ENCODE measurements at places on chromosomes 12 and 14. TPM values are rescaled to one million over a fixed set of nuclear protein-coding genes. Genes with fewer than 3 reads are reported as not detected.

LRIG3 gene
- total RNA-seq, result not detected

MGP gene
- total RNA-seq, result not detected

PARPBP gene
- total RNA-seq, result 23.5 TPM

MUCL1 gene
- total RNA-seq, result not detected

TAS2R13 gene
- 0.96 TPM for total RNA-seq

OLR1 gene
- total RNA-seq, result not detected

ALDH6A1 gene
- total RNA-seq, result 11.0 TPM

CIDEB gene
- total RNA-seq, result 18.1 TPM

LYZ gene
- total RNA-seq, result not detected

NRXN3 gene
- not detected for total RNA-seq

SLC2A14 gene
- not detected for total RNA-seq

RGS6 gene
- 2.0 TPM for total RNA-seq

SIX1 gene
- 0.39 TPM for total RNA-seq

RNASE7 gene
- total RNA-seq, result not detected

BRF1 gene
- 46.9 TPM for total RNA-seq

TMEM253 gene
- total RNA-seq, result not detected

RDH16 gene
- total RNA-seq, result 0.23 TPM

SMAGP gene
- total RNA-seq, result 0.16 TPM

AMHR2 gene
- not detected for total RNA-seq

CLEC4E gene
- not detected for total RNA-seq

GPRC5A gene
- total RNA-seq, result not detected

MNAT1 gene
- 45.1 TPM for total RNA-seq

FOXN4 gene
- not detected for total RNA-seq

PRR13 gene
- total RNA-seq, result 206 TPM

KCNJ8 gene
- total RNA-seq, result not detected

ANO4 gene
- not detected for total RNA-seq

SLCO1A2 gene
- total RNA-seq, result not detected

USP5 gene
- total RNA-seq, result 116 TPM

CCDC196 gene
- not detected for total RNA-seq

ABCD2 gene
- total RNA-seq, result 7.8 TPM

NXPH4 gene
- total RNA-seq, result 0.49 TPM

KRT5 gene
- total RNA-seq, result not detected

DEGS2 gene
- 1.1 TPM for total RNA-seq

CEBPE gene
- total RNA-seq, result not detected

SLC39A5 gene
- total RNA-seq, result 1.4 TPM

PTPRO gene
- total RNA-seq, result 0.22 TPM

PCK2 gene
- total RNA-seq, result 62.8 TPM

JAG2 gene
- total RNA-seq, result 6.5 TPM

KIF26A gene
- total RNA-seq, result 0.17 TPM

TRIM9 gene
- total RNA-seq, result 0.31 TPM

VWF gene
- not detected for total RNA-seq

INHBE gene
- total RNA-seq, result 0.22 TPM

PIANP gene
- total RNA-seq, result 0.08 TPM

PPM1H gene
- not detected for total RNA-seq

MMAB gene
- total RNA-seq, result 41.9 TPM
